ENCODE measurements at places on chromosomes 1 and 21.

GRCh38 chr1:150210706-150211105 is 25.2 kb downstream of the ANP32E start:
- no peak for DNase-seq

GRCh38 chr1:213250041-213250440 is 199.0 kb downstream of the RPS6KC1 start:
- no peak for DNase-seq

DNA sequence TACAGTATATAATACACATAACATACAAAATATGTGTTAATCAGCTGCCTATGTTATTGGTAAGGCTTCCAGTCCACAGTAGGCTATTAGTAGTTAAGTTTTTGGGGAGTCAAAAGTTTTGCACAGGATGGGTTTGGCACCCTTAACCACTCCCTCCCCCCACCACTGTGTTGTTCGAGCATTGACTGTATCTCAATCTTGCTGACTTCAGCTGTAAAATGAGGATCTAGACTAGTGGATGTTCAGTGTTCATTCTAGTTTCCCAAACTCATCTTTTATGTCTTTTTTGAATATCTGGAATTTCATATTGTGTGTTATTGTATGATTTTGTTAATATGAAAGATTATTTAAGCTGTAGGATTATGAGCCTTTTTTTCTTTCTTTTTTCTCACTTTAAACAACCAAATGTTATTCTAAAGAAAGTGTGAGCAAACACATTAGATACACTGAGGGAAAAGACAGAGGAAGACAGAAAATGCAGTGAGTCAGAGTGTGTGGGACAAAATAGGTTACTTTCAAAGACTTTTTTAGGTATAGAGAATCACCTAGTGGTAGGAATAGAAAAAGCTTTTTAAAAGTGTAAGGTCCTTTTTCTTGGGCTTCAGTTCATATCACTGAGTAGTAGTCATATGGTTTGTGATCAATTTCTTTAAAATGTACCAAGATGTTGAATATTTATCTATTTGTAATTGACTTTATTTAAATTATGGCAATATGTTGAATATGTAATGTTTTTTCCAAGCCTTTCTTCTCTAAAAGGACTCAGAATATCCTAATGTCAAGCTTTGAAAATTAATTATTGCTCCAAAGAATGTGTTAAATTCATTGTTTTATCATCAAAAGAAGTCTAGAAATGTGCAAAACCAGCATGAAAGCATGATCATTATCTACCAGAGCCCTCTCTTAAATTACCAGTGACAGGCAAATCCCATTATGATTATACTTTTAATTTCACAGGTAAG is 17.9 kb upstream of the CENPF start:
- DNase-seq = no peak

- no peak for DNase-seq
These were observed 543.2 kb upstream of the CXADR start for GRCh38 chr21:16969636-16970035.

DNA sequence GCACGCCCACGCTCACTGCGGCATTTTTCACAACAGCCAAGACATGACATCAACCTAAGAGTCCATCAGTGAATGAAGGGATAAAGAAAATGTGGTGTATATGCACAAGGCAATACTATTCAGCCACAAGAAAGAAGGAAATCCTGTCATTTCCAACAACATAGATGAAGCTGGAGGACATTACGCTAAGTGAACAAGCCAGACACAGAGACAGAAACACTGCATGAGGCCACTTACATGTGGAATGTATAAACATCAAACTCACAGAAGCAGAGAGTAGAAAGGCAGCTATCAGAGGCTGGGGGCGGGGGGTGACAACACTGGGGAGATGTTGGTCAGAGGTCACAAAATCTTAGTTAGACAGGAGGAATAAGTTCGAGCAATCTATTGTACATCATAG is 20.9 kb downstream of the TMPRSS2 start:
- no peak for DNase-seq

- DNase-seq = no peak
These were observed 488 bp upstream of the GNL2 start for GRCh38 chr1:37596182-37596667.

- DNase-seq = no peak
These were observed 1.4 kb downstream of the SLC9A1 start for GRCh38 chr1:27153549-27153886.

GRCh38 chr1:57839067-57839466 is 415.2 kb upstream of the DAB1 start:
- DNase-seq = no peak

GRCh38 chr1:213786683-213787082 is 201.1 kb upstream of the PROX1 start:
- DNase-seq = no peak

Measured in stimulated activated CD4-positive, alpha-beta T cell treated with anti-CD3 and anti-CD28 coated beads, Interleukin-1b, Interleukin-23, amount 100 ng/mL, for 1 hour (primary cell).